ENCODE measurements at places on chromosomes 11 and 22.
A peak's percentile ranks its signal among the peaks of the same experiment; 100 is the strongest.

DNA sequence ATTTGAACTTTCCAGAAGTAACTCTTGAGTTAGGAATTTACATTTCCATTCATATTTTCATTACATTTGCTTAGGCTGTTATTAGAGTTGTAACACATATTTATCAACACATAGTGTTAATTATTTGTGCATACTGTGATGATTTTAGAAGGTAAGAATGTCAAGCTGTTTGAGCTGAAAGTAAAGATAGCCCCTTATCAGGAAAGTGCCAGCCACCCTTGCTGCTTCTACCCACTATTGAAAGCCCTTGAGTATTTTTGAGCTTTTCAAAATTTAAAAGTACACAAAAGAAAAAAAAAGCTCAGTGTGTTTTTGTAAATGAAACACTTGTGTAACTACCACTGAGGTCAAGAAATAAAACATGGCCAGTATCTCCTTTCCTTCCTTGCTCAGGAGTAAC, 8.0 kb downstream of the APLP2 start:
- no peak for DNase-seq

DNA sequence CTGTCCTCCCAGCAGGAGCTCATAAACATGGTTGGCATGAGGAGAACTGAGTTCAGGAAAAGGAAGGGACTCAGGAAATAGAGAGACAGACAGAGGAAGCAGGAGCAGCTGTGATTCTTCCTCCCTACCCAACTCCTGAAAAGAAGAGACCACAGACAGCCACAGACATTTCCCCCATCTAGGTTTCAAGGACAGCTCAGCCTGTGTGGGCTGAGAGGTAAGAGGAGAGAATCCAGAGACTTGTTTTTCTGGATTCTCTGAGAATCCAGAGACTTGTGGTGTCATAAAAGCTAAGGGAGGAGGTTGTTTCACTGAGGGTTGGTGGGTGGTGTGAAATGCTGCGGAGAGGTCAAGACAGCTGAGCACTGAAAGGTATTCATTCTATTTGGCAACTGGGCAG, 19.0 kb upstream of the STK33 start:
- DNase-seq, result no peak

GRCh38 chr11:35968386-35969088, 24.7 kb downstream of the LDLRAD3 start:
- no peak for DNase-seq

GRCh38 chr22:24466716-24467328, 28.3 kb upstream of the UPB1 start:
- DNase-seq, result peak; percentile 21

GRCh38 chr11:76781807-76782530, 1.2 kb upstream of the TSKU start:
- no peak for DNase-seq

DNA sequence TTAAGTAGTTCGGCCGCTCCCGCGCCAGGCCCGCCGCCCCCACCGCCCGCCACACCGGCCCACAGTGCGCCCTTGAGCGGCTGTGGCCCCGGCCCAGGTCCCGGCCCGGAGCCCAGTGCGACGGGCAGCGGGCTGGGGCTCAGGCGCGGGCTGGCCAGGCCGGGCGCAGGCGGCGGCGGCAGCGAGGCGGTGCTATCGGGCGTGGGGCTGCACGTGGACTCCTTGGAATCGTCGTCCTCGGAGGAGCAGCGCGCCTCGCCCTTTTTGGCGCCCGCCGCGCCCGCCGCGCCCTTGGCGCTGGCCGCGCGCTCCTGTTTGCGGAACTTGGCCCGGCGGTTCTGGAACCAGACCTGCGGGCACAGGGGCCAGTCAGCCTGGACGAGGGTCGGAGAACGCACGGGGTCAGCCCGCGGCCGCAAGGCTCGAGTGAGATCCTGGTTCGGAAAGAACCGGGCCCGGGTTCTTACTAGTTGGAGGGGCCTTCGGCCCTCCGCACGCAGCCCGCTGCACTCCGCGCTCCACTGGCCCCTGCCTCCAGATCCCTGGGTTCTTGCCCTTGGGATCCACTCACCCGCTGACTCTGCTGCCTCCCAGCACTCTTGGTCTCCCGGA, 4.0 kb downstream of the PHOX2A start:
- no peak for DNase-seq

DNA sequence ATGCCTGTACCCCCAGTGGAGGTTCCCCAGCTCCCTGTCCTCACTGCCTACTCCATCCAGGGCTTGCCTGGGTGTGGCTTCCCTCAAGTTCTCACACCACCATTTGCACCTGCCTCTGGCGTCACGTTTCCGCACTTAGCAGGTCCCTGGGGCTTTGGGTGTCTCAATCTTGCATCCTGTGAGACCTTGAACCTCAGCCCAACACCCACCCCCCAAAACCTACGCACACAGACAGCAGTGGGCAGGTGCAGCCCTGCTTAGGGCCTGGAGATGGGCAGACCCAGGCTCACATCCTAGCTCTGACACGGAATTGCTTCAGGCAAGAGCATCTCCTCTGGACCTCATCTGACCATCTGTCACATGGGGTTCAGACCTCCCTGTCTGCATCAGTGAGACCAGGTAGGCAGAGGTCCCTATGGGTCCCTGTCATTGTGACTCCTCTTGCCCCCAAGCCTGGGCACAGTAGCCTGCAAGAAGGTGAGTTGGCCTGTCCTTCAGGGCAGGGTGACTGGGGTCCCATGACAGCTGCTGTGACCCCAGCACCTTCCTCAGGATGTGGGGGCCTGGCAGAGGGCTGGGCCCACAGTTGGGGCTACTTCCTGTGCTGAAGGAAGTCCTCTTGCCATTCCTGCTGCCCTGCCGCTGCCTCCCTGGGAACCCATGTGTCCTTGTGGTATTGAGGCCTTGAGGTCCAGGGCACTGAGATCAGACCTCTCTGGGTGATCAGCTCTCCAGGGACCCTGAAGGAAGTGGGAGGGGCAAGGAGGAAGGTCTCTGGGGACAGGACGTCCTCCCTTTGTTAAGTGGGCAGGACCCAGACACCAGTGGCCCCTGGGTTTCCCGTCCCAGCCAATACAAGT, 2.0 kb downstream of the SIPA1 start:
- peak; percentile 49 for DNase-seq

- DNase-seq, result no peak
Observed at GRCh38 chr22:23693979-23694680, 3.3 kb downstream of the RGL4 start.

DNA sequence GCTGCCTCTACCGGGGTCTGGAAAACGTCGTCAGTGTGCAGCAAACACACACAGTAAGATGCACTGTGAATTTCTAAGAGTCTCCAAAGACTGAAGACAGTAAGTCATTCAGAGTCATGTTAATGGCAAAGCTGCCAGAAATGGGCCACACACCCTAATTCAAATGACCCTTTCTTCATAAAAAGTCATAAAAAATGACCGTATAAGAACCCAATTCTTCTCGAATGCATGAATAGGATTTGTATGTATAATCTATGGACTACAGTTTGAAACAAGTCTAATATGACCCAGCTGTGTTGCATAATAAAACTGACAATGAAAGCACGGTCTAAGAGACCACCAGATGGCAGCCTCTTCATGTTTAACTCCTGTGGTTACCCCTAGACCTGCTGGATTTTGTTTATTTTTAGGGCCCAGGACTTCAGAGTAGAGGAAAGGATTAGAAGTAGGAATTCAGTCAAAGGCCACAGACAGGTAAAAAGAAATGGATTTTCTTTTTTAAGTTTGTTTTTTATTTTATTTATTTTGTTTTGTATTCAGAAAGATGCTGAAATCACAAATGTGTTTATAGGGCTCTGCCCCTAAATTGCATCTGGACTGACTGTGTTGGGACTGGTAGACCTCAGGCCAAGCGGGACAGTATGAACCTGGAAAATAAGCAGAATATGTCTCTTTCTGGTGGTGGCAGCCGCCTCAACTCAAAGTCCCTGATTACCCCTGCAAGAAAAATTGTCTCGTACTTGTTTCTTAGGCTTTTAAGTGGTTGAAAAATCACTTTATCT, 32.1 kb upstream of the SLC5A12 start:
- peak; percentile 27 for DNase-seq

DNA sequence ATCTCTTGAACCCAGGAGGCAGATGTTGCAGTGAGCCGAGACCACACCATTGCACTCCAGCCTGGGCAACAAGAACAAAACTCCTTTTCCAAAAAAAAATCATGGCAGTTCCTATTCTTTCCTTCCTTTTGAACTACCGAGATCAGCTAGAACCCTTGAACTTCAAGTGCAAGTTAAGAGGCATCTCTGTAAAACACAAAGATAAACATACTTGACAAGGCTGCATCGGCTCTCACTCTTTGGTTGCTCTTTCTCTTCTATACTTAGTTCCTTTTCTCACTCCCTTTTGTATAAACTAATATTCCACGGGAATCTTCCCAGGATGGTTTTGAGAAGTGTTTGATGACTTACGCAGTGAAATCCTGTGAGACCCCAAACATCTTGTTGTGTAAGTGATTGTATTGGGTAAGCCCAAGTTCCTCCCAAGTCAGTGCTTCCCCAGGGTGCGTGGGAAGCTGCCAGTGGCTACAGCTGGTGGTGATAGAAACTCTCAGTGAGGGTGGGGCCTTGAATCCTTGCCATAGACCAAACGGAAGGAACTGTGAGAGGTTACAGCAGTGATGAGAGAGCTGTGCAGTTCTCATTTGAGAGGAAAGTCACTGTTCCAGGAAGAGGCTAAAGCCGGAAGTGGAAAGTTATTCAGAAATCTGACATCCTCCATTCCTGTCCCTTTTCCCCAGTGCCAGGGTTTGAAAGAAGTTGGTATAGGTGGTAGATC, 24.1 kb upstream of the CDC42EP2 start:
- peak; percentile 94 for DNase-seq

GRCh38 chr22:44920183-44920582, 89.6 kb downstream of the PHF21B start:
- no peak for DNase-seq

DNA sequence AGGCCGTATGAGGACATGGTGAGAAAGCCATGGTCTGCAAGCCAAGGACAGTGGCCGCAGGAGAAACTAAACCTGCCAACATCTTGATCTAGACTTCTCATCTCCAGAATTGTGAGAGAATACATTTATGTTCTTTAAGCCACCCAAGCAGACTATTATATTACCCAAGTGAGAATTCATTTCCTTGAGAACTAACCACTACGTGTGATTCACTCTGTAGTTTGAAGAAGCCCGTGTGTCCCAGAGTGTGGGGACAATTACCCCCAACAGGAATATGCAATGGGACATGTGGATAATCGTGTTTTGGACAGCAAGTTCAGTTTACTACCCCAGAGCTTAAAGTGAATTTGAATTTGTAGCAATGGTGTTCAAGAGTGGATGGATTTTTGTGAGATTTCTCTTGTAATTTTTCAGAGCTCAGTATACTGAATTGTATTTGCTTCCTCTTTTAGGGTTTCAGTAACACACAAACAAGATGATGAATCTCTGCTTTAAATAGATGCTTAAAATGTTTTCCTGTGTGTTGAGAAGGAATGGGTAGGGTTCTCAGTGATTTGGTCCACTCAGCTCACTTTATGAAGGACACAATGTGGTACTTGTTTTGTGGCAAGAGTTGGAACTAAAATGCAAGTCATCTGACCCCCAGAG, 100.0 kb upstream of the ARHGAP20 start:
- no peak for DNase-seq

- DNase-seq, result peak; percentile 61
Observed at GRCh38 chr11:8566613-8567210, 27.3 kb downstream of the STK33 start.

DNA sequence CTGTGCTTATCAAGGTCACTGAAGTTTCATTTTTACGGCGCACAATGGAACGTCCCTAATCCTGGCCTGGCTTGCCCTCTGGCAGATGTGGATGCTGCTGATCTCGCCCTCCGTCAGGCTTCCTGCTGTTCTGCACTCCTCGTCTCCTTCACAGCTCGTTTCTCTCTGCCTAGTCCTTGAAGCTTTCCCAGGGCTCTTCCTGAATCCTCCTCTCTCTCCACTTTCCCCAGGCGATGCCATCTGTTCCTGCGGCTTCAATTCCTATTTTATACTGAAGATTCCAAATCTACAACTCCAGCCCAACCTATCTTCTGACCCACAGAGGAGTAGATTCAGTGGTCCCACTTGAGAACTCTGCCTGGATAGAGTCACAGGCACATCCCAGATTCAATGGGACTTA, 14.2 kb downstream of the SLC22A8 start:
- DNase-seq, result no peak

- no peak for DNase-seq
Observed at GRCh38 chr11:32987851-32988250, 27.8 kb upstream of the DEPDC7 start.

DNA sequence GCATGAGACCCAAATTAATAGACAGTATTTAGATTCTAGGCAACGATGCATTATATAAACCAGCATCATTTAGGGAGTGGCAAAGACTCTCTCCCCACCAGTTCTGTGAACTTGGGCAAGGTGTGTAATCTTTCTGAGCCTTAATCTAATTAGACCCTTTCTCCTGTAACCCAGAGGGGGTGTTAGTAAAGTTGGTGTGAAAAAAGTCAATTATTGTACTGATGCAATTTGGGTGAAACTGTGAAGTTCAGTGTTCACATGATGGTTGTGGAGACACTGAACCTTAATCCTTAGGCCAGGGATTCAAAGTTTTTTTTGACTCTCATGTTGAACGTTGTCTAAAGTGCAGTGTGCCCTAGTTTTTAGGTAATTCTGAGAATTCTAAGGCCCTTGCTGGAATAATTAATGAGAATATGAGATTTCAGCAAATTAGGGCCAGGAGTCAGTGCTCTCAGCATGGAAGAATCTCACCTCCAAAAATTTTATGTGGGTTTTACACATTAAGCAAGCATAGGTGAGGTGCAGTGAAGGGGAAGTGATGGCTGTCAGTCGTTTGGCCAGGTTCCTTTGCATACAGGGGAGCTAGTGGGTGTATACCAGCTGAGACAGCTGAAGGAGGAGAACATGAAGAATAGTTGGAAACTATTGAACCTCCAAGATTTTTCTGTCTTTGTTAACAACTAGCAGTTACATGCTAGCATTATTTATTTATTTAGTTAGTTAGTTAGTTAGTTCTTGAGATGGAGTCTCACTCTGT, 94.2 kb downstream of the PTPRJ start:
- DNase-seq, result no peak

Data from AML-193 (cell line).